ENCODE measurements at places on chromosomes 3 and 15. TPM values are rescaled to one million over a fixed set of nuclear protein-coding genes. Genes with fewer than 3 reads are reported as not detected.

GRCh38 chr15:91752081-91752785 lies 101.3 kb upstream of the SLCO3A1 start:
- H3K36me3 ChIP-seq = no peaks in the 10 kb centered on the region
- no peak for DNase-seq
- no peak overlapping the region for H3K4me3 ChIP-seq
- no peak overlapping the region for H3K27ac ChIP-seq

DNA sequence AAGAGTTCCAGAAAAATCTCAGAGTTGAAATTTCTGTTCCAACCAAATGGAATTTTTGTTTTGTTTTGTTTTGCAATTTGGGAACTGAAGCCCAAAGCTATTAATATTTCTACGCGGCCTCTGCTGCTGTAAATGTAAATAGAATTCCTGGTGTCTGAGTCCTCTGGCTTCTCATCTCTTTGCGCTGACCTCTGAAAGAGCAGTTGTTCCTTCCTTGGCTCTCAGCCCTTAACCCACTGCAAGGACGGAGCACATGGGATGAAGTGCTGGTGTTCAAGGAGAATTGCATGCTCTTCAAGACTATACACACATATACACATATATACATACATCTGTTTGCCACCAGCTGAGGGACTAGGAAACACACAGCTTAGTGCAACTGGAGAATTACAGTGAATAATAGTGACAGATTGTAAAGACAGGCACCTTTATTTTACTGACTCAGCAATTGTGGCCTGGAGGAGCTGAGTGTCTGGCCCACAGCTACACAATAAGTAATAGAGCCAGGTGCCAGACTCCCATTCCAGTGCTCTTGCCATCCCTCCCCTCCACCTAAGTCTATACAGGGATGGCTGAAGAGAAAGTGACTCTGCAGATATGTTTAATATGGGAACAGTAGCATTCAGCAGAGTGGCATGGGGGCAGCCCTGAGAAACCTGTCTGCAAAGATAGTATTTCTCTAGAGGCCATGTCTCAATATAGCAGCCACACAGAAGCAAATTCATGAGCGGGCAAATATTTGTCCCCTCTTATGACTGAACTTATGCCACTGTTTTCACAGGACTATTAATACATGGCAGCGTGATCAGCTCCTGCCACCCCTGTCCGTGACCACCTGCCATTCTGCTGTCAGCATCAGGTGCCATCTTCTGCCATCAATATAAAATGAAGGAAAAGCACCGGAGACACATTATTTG lies 42.3 kb downstream of the NEK10 start:
- DNase-seq = no peak
- H3K27ac ChIP-seq = no peak overlapping the region
- no peaks in the 10 kb centered on the region for H3K27me3 ChIP-seq
- H3K36me3 ChIP-seq = no peaks in the 10 kb centered on the region
- H3K4me1 ChIP-seq = no peaks in the 10 kb centered on the region

DNA sequence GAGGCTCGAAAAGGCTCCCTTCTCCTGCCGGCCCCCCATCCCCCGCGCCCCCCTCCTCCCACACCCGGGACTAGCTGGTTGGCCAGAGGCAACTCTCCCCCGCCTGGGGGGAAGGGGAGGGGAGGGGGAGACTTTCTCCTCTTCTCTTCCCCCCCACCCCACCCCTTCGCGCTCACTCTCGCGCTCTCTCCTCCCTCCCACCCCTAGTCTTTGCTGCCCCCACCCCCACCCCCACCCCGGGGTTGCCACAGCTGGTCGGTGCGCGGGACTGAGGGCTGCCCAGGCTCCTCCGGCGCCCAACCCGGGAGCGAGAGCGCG lies 710 bp downstream of the MECOM start:
- peak overlapping the region; percentile 85 for H3K4me3 ChIP-seq
- DNase-seq = no peak
- H3K4me1 ChIP-seq = peaks cover 40% of the 10 kb centered on the region

DNA sequence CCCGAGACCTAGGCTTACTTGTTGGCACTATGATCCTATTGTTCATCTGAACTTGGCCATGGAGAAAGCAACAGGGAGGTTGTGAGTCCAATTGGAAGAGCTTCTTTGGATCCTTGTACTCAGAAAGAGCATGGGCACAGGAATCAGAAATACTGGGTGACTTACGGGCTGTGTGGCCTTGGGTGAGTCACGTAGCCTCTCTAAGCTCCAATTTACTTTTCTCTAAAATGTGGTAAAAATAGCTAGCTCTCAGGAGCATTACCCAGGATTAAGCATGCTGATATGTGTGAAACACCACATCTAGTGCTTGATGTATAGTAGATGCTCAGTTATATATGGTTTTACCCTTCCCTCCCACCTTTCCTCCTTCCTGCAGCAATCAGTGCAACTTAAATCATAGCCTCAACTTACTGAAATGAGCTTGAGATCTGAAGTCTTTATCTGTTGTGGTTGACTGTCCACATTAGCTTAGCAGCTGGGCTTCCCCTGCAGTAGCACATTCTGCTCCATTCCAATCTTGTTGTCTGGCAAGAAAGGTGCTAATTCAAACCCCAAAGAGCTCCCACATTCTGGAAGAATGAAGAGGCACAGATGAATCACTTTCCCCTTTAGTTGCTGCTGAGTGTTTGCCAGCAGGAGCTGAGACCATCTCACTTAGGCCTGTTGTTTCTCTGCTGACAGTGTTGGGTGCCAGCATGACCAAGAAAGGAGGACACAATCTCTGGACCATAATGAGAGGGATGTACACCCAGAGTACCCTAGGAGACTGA lies 299.1 kb upstream of the TRIM42 start:
- DNase-seq = no peak
- no peaks in the 10 kb centered on the region for H3K27me3 ChIP-seq
- no peak overlapping the region for H3K27ac ChIP-seq
- H3K36me3 ChIP-seq = no peaks in the 10 kb centered on the region
- H3K4me3 ChIP-seq = no peak overlapping the region
- no peaks in the 10 kb centered on the region for H3K4me1 ChIP-seq

DNA sequence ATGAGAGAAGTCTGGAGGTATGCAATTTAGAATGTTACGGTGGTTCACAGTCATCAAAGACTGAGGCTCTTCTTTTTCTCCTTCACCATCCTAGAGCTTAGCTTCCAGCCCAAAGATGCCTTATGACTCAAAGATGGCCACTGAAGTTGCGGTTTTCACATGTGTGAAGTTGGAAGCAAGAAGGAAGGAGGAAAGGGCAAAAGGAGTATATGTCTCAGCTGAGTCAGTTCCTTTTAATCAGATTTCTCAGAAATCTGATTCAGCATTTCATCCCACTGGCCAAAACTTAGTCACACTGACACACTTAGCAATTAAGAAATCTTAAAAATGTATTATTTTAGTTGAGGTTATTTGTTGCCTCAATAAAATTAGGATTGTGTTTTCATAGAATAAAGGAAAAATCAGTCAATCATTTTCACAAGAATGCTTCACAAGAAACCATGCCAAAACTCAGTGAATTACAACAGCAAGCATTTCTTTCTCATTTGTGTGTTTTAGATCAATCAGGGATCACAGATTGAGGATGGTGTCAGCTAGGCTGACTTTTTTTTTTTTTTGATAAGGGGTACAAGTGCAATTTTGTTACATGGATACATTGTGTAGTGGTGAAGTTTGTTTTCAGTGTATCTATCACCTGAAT lies 211.1 kb upstream of the GADL1 start:
- no peak overlapping the region for H3K4me3 ChIP-seq
- no peak overlapping the region for H3K27ac ChIP-seq
- no peaks in the 10 kb centered on the region for H3K27me3 ChIP-seq
- peaks cover 39% of the 10 kb centered on the region for H3K4me1 ChIP-seq

DNA sequence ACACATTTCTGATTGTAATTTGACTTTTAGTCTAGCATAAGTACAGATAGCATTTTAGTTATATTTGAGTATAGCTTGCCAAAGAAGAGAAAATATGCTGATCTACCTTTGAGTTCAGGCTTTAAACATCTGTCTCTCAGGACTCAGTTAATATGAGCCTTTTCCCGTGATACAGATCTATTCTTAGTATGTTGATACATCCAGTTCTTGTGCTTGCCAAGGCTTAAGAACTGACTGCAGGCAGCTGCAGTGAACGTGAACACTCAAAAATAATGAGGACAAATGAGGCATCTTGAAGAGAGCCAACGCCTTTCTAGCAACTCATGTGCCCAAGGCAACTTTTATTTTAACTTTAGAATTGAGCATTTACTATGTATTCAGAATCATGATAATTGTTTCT lies 325.5 kb downstream of the SI start:
- H3K4me3 ChIP-seq = no peak overlapping the region
- no peak overlapping the region for H3K27ac ChIP-seq
- no peaks in the 10 kb centered on the region for H3K4me1 ChIP-seq
- no peak for DNase-seq
- H3K27me3 ChIP-seq = no peaks in the 10 kb centered on the region
- H3K36me3 ChIP-seq = no peaks in the 10 kb centered on the region

GRCh38 chr3:129371041-129371826 lies 57.2 kb downstream of the EFCAB12 start:
- H3K4me1 ChIP-seq = no peaks in the 10 kb centered on the region
- no peak for DNase-seq

DNA sequence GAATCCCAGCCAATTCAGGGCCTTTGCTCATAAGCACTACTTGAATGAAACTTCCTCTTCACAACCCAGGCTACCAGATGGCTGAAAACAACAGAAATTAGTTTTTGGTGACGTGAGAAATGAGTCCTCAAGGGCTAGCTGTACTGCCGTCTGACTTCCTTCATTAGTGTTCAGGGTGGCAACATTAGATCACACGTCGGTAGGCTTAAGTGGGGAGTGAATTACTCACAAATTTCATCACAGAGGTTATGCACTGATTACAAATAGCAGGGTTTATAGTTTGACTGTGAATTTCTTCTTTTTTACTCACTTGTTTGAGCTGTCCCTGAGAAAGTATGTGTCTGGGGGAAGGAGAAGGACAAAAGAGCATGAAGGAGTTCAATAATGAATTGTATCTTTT lies 397.2 kb downstream of the GAP43 start:
- H3K27me3 ChIP-seq = no peaks in the 10 kb centered on the region
- no peak overlapping the region for H3K4me3 ChIP-seq
- H3K4me1 ChIP-seq = no peaks in the 10 kb centered on the region
- H3K36me3 ChIP-seq = no peaks in the 10 kb centered on the region
- no peak for DNase-seq

DNA sequence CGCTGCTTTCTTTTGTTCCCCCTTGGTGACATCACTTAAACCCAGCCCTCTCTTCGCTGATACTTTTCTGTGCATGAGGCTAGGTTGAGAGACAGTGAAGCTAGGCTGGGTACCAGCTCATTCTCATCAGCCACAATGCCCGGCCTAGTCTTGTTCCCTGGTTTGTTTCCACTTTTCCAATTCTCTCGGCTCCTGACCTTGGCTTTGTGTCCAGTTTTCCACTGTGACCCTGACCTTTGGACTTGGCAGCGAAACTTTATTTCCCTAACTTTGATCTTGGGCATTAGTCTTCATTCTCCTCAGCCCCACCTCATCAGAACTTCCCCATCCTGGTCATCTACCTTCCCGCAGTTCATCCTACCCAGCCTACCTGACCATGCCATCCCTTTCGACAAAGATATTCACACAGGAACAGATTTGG lies 908 bp upstream of the ADPGK start:
- H3K4me1 ChIP-seq = peaks cover 63% of the 10 kb centered on the region
- H3K27me3 ChIP-seq = no peaks in the 10 kb centered on the region
- peaks cover 26% of the 10 kb centered on the region for H3K36me3 ChIP-seq

DNA sequence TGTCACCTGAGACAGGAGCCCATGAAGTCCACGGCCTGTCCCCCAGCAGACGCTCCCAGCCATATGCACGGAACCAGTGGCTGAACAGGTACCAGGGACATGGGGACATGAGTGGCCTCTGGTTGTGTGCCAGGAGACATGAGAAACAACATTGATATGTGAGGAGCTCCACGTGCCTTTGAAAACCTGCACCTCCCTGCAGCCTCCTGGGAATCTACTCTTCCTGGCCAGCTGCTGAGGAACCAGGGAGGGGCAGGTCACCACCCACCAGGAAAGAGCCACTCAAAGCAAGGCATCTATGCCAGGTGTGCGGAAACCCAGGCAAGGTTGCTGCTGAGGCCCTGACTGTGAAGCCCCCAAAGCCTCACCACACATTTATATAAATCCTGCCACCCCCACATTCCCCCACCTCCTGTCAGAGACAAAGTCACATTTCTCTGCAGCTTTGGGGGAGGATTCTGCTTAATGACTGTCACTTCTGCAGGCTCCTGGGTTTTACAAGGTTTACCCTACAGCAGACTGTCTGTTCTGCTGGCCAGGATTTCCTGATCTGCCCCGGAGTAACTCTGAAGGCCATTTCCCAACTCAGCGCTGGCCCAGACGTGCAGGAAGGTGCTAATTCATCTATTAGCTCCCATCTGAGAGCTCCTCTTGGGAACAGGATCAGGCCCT lies 110.8 kb downstream of the ADCY5 start:
- H3K36me3 ChIP-seq = no peaks in the 10 kb centered on the region
- peaks cover 6% of the 10 kb centered on the region for H3K4me1 ChIP-seq
- no peak overlapping the region for H3K4me3 ChIP-seq
- no peak overlapping the region for H3K27ac ChIP-seq
- DNase-seq = no peak
- H3K27me3 ChIP-seq = peaks cover 1% of the 10 kb centered on the region

The GOLGA8S gene
- total RNA-seq = 0.07 TPM

The NOX5 gene
- not detected for total RNA-seq

The SPSB4 gene
- total RNA-seq = 0.07 TPM

The STT3B gene
- total RNA-seq = 120 TPM
